ENCODE measurements at places on chromosomes 2 and 18.

DNA sequence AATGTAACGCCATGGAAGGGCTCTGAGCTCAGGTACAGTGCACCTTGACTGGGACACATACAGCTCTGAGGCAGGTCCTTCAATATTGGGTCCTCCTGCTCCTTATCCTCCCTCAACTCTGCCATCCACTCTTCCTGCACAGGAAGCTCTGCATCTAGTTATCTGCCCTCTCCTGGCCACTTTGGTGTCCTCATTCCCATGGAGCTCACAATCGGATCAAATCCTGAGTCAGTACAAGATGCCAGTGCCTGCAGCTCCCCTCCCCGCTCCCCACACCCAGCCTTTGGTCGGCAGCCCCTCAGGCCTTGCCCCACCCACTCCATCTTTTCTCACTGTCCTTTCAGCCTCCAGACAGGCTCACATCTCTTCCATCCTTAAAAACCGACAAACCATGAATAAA, 58.0 kb downstream of the LRRFIP1 start:
- DNase-seq, result peak; percentile 55

DNA sequence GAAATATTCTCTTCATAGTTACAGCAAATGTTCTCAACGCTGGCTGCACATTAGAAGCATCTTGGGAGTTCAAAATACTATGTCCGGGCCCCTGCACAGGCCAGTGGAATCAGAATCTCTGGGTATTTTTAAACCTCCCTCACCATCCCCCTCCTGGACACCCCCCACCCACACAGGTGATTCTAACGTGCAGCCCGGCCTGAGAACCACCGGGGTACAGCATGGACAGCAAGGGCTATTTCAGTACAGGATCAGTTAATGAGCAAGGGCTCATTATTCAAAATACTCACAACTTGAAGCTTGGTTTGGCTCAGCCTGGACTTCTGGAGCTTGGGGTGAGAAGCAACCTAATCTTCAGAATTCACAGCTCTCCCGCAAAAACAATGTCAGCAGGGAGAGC, 31.4 kb downstream of the INO80C start:
- no peak for DNase-seq

- peak; percentile 81 for DNase-seq
Observed at GRCh38 chr2:197229509-197230443, 80.8 kb downstream of the ANKRD44 start.

DNA sequence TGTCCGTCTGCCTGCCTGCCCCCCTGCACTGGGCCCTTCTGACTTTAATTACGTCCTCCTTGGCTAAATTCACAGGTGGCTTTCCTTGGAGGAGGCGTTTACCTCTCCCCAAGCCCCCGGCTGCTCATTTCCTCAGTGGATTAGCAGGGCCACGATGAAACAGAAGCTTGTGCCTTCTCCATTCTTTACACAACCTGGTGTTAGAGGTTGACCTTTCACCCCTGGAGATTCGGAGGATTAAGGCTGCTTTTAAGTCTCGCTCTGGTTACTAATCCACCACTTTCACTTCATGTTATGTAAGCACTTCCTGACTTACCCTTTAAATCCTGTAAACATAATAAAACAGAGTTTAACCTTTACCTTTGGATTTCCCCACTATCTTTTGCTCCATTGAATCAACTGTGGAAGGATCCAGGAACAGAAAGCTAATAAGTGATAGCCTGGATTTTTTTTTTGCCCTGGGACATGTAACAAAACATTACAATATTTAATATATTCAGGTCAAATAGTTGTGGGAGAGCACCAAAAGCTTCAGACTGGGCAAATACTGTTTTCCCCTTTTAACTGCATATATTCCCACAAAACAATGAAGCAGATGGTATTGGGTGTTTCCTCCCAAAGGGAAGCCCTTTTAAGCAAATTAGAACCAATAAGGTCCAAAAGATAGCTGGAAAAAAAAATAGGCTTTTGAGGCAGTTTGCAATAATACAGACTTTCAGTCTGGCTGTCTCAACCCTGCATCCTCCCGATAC, 370.2 kb downstream of the EN1 start:
- DNase-seq, result no peak

GRCh38 chr2:114579542-114579941, 137.1 kb downstream of the DPP10 start:
- DNase-seq, result no peak

- DNase-seq, result no peak
Observed at GRCh38 chr2:16208921-16209320, 268.6 kb downstream of the MYCN start.

DNA sequence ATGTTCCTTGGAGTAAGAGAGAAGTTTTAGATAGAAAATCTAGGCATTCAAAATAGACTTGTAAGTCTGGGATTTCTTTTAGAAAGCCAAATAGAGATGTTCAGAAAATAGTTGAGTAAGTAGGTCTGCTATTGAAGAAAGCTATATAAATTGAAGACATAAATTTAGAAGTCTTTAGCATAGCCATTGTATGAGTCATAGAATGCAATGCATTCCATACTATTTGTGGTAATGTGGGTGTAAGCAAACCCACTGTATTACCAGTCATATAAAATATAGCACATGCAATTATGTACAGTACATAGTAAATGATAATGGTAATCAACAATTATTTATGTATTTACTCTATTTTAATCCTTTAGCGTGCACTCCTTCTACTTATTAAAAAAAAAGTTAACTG, 14.1 kb downstream of the MC4R start:
- peak; percentile 43 for DNase-seq

DNA sequence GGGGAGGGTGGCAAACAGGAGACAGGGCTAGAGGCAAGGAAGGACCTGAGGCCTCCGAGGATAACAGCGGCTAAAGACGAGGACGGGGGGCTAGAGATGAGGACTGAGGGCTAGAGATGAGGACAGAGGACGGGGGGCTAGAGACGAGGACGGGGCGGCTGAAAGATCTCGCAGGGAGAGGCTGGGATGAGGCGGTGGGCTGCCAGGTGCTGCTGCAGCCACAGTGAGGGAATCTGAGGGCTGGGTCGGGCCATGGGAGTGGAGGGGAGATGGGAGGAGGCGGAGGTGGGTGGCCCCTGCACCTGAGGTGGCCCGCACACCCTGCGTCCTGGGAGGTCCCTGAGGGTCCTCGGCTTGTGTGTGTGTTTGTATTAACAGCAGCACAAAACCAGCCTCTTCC, 350.2 kb upstream of the SALL3 start:
- DNase-seq, result no peak

GRCh38 chr2:65754219-65754618, 321.8 kb upstream of the SPRED2 start:
- no peak for DNase-seq

DNA sequence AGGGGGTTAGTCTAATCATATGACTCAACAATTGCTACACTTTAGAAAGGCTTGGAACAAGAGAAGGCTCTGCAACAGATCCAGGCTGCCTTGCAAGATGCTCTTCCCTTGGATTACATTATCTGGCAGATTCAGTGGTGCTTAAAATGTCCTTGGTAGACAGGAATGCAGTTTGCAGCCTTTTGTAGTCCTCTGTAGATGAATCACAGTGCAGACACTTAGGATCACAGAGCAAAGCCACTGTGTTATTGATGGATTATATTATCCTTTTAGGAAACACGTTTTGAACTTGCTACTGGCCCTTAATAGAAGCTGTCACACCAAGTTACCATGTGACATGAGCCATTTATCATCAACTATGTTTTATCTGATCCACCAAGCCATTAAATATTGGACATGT, 152.2 kb downstream of the CBLN2 start:
- DNase-seq, result no peak

- DNase-seq, result peak; percentile 26
Observed at GRCh38 chr2:88709181-88709631, 17.7 kb downstream of the RPIA start.

DNA sequence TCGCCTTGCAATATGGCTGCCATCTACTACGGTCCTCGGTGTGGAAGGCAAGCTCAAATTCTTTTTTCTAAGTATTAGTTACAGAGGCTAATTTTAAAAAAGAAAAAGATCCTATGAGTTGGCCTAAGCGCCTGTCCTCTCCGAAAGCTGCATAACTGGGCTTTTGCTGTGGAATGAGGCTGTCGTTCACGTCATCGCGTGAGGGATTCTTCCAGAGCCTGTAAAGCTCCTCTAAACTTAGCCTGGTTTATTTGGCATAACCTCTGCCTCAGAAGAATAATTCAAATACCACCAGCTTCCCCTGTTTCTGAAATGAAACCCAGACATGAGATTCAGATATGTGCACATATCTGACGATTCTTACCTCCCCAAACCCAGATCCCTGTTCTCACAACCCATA, 187.4 kb downstream of the DNER start:
- DNase-seq, result no peak

GRCh38 chr2:191892391-191892790, 45.5 kb upstream of the CAVIN2 start:
- DNase-seq, result peak; percentile 91

DNA sequence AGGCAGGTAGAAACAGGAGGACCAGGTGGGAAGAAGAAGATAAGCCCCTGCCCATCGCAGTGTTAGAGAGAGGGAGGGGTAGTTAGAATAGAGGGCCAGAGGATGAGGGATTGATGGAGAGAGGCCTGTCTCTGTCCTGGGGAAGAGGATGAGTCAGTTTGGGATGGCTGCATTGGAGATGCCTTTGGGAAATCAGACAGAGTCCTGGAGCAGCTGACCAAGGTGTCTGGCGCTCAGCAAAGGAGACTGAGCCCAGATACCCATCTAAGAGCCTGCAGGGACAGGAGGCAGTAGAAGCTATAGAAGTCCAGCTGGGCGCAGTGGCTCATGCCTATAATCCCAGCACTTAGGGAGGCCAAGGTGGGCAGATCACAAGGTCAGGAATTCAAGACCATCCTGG, 177.8 kb upstream of the HAAO start:
- DNase-seq, result no peak

DNA sequence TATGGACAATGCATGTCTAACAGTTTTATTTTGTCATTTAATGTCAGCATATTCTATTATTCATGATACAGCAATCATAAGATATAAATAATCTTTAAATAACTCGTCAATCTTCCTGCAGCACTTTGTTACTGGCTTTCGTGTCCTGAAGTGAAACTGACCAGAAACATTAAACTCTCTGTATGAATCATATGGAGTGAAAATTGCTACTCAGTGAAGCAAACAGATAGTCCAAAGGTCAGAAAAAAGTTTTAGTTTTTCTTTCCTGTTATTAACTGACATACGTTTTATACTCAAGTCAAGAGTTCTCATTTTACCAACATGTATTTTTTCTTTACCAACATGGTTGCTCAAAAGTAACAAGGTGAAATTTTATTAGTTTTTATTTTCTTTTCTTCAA, 106.8 kb upstream of the GALNT5 start:
- DNase-seq, result peak; percentile 72

GRCh38 chr18:46079336-46079735, 7.3 kb upstream of the PSTPIP2 start:
- no peak for DNase-seq

DNA sequence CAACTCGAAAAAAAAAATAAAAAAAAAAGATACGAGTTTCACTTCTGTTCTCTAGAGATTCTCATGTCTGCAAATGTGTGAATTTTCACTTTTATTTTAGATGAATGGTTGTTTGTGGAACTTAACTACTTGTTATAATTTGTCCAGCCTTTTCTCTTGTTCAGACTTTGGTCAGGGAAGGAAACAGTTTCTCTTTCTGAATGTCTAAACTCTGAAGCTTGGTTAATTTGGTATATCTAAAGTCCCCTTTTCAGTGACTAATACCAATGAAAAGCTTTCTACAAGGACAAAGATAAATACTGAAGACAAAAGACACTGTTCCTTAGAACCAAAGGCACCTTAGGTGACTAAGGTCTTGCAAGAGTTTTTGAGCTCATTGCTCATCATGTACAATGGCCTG, 144.4 kb upstream of the PIEZO2 start:
- no peak for DNase-seq

DNA sequence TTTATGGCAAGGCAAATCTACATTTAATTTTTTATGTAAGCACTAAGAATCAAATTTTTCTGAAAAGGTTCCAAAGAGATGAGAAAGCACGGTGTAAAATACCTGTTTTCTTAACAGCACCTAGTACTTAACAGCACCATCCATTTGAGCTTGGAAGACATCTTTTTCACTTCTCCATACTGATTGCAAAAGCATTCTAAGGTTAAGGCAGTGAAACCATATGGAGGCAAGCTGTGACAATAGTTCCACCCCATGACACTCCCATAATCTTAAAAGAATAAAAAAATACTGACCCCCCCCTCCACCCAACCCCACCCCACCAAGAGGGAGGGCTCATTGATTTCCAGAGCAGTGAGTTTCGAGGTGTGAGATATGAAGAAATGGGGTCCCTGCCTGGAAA, 60.6 kb downstream of the ZCCHC2 start:
- no peak for DNase-seq

DNA sequence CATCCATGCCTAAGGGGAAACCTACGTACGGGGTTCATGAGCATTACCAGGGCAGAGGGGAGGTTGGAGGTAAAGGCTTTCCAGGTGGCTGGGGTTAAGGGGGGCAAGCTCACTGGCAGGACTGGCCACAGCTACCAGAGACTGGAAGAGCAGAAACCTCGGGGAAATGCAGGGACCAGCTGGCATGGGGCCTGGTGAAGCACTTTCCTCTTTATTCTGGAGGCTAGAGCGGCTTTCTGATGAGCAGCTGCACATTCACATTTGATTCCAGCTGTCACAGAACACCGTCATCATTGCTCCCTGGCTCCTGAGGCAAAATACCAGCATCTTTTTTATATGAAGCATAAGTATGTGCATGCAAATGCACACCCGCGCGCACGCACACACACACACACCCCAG, 28.7 kb upstream of the LRRC30 start:
- DNase-seq, result no peak

DNA sequence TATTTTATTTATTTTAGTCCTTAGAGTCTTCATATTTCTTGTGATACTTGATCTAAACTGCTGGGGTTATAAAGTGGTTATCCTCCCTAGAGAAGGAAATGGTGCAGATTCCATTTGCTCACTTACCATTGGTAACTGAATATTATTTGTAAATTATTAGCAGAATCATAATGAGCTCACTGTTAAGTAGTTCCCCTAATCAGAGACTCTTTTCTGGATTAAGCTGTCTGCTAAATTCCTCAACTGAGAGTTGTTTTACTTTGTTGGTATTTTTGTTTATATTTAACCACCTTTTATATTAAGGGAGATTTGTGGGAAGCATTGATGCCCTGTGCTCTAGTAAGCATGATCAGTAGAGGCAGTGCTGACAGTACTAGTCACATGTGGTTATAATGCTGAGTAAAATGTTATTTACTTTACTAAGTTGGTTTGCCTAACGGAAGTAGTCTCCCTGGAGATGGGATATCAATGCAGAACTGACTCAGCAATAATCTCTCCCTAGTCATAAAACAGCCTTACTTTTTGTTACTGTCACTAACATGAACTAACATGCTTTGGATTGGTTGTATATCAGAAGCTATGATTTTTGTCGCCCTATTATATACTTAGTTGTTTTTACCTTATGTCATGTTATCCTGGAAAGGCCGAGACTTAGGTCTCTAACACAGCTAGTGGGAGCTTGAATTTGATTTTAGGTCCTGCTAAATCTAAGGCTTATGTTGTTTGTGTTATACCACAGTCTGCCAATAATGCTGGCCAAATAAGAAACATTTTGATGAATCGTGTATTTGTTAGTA, 166.7 kb downstream of the MCFD2 start:
- DNase-seq, result peak; percentile 85

All from HCEC 1CT (cell line).